Vagina (tissue), 2 donors: ENCODE measurements at places on chromosomes 12 and 14. TPM values are rescaled to one million over a fixed set of nuclear protein-coding genes. Genes with fewer than 3 reads are reported as not detected.

The HOXC5 gene
- not detected for total RNA-seq

The PTPRO gene
- total RNA-seq, result 0.49 TPM

The RACGAP1 gene
- 19.2 TPM for total RNA-seq

The CLEC2B gene
- 35.6 TPM for total RNA-seq

The SLC6A13 gene
- total RNA-seq, result not detected

- no peak for DNase-seq
- no peak overlapping the region for H3K4me3 ChIP-seq
- peaks cover 21% of the 10 kb centered on the region for H3K4me1 ChIP-seq
- peaks cover 27% of the 10 kb centered on the region for H3K36me3 ChIP-seq
- H3K27me3 ChIP-seq, result no peaks in the 10 kb centered on the region
These were observed 8.4 kb downstream of the TMEM19 start for GRCh38 chr12:71694099-71694820.

- no peak overlapping the region for H3K4me3 ChIP-seq
- no peak overlapping the region for H3K27ac ChIP-seq
- no peaks in the 10 kb centered on the region for H3K27me3 ChIP-seq
- H3K36me3 ChIP-seq, result no peaks in the 10 kb centered on the region
These were observed 12.3 kb upstream of the SLC35E3 start for GRCh38 chr12:68733661-68734071.

DNA sequence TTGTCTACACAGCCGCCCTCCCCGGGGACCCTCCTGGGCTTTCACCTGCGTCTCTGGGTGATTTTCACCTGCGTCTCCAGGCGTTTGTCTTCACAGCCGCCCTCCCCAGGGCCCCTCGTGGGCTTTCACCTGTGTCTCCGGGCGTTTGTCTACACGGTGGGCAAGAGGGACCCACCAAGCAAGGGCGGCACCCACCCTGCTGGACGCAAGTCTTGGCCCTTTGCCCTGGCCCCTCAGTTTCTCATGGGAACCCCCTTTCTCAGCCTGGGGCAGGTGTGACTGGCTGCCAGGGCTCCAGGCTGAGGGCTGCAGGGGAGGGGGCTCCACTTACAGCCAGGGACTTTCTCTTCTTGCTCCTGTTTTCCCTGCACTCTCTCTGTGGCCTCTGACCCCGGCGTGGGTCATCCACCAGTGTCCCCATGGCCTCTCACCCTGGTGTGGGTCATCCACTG is 68.6 kb upstream of the GALNT9 start:
- H3K4me3 ChIP-seq, result no peak overlapping the region
- no peaks in the 10 kb centered on the region for H3K4me1 ChIP-seq
- peaks cover 5% of the 10 kb centered on the region for H3K27me3 ChIP-seq
- DNase-seq, result no peak

DNA sequence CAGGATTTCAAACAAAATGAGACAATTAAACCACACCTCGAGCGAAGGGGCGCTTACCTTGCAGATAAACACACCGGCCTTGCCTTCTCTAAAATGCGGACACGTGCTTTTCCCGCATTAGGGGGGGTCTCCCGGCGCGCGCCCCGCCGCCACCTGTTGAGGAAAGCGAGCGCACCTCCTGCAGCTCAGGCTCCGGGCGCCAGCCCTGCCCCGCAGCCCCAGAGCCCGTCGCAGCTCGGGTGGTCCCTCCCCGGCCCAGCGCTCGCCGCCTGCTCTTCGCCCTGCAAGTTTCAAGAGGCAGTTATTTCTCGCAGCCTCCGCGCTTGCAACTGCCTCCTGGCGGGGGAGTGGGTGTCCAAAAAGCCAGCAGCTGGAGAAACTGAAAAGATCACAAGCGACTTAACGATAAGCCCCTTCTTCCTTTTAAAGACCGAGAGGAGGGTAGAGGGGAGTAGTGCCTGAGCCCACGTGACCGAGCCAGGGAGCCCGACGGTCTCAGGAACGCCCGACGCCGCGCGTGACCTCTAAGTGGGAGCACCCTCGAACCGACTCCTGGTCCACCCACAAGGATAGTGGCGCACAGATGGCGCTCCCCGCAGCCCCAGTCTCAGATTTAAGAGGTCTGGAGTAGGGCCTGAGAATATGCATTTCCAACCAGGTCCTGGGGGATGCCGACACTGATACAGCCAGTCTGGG is at the start of gene ESR2:
Gene ESR2 (minus strand): TSS at position 396 of the 696 bp plus-strand sequence. CDS start 11,386 bp downstream, outside the sequence.
- H3K27me3 ChIP-seq, result no peaks in the 10 kb centered on the region
- peaks cover 22% of the 10 kb centered on the region for H3K4me1 ChIP-seq
- H3K4me3 ChIP-seq, result peak within 1 kb of the TSS; percentile 38
- no peak within 1 kb of the TSS for H3K27ac ChIP-seq

DNA sequence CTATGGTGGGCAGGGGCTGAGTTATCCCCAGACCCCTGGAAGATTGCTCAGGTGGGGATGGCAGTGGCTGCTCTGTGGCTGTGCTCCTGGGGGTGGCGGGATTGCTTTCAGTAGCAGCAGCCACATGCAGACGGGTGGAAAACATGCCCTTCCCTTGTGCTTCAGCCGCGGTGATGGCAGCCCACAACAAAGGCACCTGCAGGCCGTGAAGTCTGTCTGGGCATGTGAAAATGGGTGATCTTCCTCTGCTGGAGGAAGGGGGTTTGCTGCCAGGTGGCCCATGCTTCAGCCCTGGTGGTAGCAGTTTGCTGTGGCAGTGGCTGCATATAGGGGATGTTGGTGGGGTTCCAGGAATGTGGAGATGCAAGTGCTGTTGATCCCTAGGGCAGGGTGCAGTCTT is 326.2 kb upstream of the RGS6 start:
- no peak overlapping the region for H3K27ac ChIP-seq
- no peaks in the 10 kb centered on the region for H3K27me3 ChIP-seq
- H3K4me1 ChIP-seq, result no peaks in the 10 kb centered on the region

DNA sequence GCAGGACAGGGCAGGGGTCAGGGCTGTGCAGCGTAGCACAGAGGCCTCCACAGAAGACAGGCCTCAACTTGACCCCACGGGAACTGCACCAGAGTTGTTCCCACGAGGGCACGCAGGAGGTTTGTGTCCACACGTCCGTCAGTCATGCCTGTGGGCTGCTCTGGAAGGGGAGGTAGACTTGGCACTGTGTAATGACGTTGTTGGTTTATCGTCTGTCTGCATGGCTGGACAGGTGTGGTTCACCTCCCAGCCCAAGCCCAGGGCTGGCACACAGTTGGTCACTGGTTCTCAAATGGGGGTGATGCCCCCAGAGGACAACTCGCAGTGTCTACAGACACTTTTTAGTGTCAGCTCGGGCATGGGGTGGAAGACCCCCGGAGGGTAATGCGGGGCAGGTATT is 45.8 kb downstream of the CCNK start:
- H3K4me1 ChIP-seq, result peaks cover 55% of the 10 kb centered on the region
- no peak overlapping the region for H3K4me3 ChIP-seq
- H3K27me3 ChIP-seq, result no peaks in the 10 kb centered on the region
- no peak for DNase-seq

DNA sequence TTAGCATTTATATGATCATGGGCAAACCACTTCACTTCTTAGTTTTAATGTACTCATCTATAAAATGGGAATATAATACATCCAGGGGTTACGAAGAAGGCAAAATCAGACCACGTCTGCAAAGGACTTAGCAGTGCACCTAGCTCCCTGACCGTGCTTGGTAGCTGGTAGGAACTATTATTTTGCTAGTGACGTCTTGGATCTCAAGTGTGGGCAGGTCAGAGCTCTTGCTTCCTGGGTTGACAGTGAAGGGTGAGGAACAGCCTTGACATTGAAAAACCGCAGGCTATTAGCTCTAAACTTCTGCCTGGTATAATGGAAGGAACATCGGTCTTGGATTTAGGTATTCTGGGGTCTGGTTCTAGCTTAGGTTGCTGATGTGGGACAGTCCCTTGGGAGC is 89.3 kb upstream of the MED13L start:
- DNase-seq, result no peak
- H3K4me1 ChIP-seq, result peaks cover 7% of the 10 kb centered on the region
- no peaks in the 10 kb centered on the region for H3K36me3 ChIP-seq
- no peak overlapping the region for H3K27ac ChIP-seq
- no peaks in the 10 kb centered on the region for H3K27me3 ChIP-seq

DNA sequence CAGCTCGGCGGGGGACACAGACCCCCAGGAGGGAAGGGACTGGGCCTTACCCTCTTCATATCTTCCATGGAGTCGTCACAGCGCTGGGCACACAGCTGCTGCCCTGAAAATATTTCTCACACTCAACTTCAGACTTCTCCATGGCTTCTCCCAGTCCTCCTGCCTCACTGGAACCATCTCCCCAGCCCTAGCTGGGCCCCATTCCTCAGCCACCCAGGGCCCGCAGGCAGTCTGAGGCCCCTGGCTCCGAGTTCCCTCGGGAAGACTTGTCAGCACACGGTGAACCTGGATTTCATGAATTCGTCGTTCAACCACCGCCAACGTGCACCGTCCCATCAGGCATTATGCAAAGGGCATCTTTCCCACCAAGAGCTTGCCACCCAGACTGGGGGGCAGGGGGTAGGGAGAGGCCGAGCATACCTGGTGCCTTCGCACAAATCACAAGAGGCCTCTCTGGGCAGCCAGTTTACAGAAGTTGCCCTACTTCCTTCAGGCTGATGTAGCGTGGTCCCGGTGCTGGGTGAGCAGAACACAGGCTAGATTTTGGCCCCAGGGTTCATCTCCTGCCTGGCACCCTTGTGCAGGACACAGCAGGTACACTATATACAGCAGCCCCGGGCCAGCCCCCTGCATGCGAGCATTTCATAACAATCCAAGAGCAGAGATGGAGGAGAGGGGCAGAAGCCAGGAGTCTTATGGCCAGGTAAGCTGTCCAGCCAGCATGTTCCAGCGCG is 44.2 kb downstream of the LTBP2 start:
- peak overlapping the region; percentile 81 for H3K27ac ChIP-seq
- DNase-seq, result no peak

DNA sequence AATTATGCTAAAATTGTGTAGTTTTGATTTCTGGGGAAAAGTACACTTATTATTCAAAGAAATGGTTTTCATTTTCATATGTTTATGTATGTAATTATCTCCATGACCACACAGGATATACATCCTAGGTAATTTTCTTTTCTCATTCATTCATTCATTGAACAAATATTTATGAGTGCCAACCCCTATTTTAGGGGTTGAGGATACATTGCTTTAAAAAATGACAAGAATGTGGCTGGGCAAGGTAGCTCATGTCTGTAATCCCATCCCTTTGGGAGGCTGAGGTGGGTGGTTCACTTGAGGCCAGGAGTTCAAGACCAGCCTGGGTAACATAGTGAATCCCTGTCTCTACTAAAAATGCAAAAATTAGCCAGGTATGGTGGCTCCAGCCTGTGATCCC is 40.9 kb downstream of the SGPP1 start:
- DNase-seq, result no peak
- no peaks in the 10 kb centered on the region for H3K36me3 ChIP-seq
- no peak overlapping the region for H3K4me3 ChIP-seq
- H3K27ac ChIP-seq, result no peak overlapping the region
- no peaks in the 10 kb centered on the region for H3K4me1 ChIP-seq
- H3K27me3 ChIP-seq, result no peaks in the 10 kb centered on the region

- no peaks in the 10 kb centered on the region for H3K27me3 ChIP-seq
- H3K36me3 ChIP-seq, result no peaks in the 10 kb centered on the region
- no peak overlapping the region for H3K27ac ChIP-seq
- H3K4me1 ChIP-seq, result peaks cover 20% of the 10 kb centered on the region
- DNase-seq, result no peak
These were observed 76.0 kb upstream of the ST8SIA1 start for GRCh38 chr12:22410486-22410885.

DNA sequence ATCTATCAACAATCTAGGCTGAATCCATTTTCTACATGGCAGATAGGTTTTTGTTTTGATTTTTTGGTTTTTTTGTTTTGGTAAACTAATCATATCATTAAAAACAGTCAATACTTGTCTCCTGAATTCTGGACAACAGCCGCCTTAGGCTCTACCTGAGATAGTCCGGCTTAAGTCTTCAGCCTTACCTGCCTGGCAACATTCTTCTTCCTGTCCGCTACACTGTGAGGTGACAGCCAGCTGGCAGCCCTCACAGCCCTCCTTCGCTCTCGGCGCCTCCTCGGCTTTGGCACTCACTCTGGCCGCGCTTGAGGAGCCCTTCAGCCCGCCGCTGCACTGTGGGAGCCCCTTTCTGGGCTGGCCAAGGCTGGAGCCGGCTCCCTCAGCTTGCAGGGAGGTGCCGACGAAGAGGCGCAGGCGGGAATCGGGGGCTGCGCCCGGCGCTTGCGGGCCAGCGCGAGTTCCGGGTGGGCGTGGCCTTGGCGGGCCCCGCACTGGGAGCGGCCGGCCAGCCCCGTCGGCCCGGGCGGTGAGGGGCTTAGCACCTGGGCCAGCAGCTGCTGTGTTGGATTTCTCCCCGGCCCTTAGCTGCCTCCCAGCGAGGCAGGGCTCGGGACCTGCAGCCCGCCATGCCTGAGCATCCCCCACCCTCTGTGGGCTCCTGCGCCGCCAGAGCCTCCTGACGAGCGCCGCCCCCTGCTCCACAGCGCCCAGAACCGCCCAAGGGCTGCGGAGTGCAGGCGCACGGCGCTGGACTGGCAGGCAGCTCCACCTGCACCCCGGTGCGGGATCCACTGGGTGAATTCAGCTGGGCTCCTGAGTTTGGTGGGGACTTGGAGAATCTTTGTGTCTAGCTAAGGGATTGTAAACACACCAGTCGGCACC is 49.0 kb downstream of the MDGA2 start:
- no peaks in the 10 kb centered on the region for H3K27me3 ChIP-seq
- no peaks in the 10 kb centered on the region for H3K4me1 ChIP-seq
- DNase-seq, result no peak
- H3K27ac ChIP-seq, result no peak overlapping the region

DNA sequence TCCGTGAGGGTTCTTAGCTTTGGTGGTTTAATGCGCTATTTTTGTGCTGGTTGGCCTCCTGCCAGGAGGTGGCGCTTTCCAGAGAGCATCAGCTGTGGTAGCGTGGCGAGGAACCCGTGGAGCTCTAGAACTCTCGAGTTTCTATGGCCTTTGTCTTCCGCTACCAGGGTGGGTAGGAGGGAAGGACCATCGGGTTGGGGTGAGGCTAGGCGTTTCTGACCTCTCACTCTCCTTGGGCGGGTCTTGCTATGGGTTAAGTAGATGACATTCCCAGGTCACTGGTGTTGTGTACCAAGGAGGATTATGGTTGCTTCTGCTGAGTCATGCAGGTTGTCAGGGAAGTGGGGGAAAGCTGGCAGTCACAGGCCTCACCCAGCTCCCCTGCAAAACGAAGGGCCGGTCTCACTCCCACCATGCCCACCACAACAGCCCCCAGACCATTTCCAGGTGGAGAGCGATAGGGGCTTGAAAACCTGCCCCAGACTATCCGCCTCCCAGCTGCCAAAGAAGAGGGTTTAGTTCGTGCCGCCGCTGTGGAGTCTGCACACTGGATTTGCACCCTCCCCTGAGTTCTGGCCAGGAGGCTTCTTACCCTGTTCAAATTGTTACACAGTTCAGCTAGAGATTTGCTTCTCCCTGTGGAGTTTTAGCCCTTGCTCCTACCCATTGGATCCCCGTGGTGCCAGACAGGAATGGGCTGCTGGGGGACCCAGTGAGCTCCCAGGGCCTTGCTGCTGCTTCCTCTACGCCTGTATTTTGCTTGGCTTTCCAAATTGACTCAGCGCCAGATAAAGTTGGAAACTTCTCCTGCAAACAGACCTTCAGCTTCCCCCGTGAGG is 21.9 kb downstream of the RNFT2 start:
- H3K36me3 ChIP-seq, result no peaks in the 10 kb centered on the region
- H3K27me3 ChIP-seq, result no peaks in the 10 kb centered on the region
- no peak overlapping the region for H3K27ac ChIP-seq
- no peaks in the 10 kb centered on the region for H3K4me1 ChIP-seq
- no peak overlapping the region for H3K4me3 ChIP-seq
- no peak for DNase-seq

- H3K27ac ChIP-seq, result no peak overlapping the region
- H3K4me3 ChIP-seq, result no peak overlapping the region
- H3K36me3 ChIP-seq, result no peaks in the 10 kb centered on the region
- no peaks in the 10 kb centered on the region for H3K27me3 ChIP-seq
- no peaks in the 10 kb centered on the region for H3K4me1 ChIP-seq
These were observed 823.7 kb downstream of the AACS start for GRCh38 chr12:125888921-125889320.
